ENCODE measurements at places on chromosomes 11 and 22.

DNA sequence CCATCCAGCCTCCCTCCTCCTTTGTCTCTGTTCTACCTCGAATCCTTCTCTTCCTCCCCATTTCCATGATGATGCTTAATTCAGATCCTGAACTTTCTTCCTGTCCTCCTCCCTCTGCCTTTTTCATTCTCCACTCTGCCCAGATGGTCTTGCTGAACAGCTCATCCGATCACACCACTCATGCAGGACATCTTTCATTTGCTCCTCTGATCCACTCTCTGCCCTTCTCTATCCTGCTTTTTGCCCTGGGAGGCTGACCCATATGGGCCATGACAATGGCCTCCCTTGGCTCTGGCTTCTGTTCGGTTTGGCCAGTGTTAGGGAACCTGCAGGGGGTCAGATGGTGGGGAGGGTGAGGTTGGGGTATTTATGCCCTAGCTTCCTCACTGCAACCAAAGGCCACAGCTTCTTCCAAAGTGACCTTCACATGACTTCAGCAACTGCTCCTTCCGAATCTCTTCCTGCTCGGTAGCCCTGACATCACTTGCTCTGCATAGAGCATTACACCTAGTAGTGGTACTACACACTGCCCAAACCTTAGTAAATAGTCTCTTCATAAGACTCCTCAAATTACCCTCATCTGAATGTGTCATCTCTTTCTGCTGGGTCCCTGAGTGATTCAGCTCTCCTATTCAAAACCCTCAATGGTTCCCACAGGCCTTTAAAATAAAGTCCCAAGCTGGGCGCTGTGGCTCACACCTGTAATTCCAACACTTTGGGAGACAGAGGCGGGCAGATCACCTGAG lies 32.7 kb upstream of the MICAL2 start:
- no peak for DNase-seq

DNA sequence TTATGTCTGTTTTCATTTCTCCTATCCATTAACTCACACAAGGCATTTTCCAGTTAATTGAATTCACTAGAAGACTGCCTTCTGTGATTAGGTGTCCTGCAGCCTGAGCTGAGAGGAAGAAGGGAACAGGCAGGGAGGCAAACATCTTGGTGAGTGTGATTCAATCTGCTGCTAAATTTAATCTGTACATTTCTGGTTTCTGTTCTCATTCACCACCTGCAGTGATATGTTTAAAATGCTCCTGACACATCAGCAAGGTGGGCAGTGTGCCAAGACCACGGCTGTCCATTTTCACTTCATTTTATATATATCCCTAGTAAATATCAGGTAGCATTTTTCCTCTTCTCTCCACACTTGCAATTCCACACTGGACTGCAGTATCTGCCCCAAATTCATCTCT lies 416.5 kb downstream of the TMEM135 start:
- peak; percentile 16 for DNase-seq

- no peak for DNase-seq
These were observed 4.9 kb downstream of the POLR3H start for GRCh38 chr22:41539146-41540005.

DNA sequence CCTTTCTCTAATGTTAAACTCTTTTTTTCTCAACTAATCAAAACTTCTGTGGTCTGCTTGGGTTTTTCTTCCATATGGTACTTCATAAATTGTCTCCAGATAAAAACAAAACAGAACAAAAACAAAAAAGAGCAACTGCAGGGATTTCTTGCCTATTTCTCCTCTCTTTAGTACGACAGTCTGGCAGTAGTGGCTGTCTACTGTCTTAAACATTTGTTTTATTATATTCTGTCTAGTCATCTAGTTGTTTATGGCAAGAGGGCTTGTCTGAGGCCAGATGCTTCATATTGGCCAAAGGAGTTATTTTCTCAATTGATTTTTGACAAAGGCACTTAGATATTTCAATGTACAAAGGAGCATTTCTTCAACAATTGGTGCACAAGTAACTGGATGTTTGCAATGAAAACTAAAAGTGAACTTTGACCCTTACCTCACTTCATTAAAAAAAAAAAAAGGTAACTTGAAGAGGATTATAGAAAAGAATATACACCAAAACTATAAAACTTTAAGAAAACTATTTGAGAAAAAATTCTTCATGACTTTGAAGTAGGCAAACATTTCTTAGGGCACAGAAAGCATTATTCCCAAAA lies 404.2 kb downstream of the LUZP2 start:
- no peak for DNase-seq

DNA sequence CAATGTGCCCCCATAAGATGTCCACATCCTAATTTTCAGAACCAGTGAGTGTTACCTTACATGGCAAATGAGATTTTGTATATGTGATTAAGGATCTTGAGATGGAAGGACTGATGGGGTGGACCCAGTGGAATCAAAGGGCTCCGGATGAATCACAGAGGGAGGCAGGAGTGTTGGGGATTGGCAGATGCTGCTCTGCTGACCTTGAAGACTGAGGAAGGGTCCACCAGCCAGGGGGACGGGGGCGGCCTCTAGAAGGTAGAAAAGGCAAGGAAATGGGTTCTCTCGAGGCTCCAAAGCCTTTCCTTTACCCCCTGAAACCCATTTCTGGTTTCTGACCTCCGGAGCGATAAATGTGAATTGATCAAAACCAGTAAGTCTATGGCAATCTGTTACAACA lies 18.8 kb downstream of the TMEM218 start:
- DNase-seq: no peak

DNA sequence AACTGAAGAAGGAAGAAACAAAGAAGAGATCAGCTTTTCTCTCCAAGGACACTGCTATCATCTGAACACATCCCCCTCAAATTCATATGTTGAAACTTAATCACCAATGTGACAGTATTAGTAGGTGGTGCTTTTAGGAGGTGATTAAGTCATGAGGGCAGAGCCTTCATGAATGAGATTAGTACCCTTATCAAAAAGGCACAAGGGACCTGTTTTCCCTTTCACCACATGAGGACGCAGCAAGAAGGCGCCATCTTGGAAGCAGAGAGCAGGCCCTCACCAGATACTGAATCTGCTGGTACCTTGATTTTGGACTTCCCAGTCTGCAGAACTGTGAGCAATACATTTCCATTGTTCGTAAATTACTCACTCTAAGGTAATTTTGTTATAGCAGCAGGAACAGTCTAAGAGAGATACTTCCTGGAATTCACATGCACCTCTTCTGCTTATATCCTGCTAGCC lies 20.9 kb upstream of the CREB3L1 start:
- DNase-seq: no peak

DNA sequence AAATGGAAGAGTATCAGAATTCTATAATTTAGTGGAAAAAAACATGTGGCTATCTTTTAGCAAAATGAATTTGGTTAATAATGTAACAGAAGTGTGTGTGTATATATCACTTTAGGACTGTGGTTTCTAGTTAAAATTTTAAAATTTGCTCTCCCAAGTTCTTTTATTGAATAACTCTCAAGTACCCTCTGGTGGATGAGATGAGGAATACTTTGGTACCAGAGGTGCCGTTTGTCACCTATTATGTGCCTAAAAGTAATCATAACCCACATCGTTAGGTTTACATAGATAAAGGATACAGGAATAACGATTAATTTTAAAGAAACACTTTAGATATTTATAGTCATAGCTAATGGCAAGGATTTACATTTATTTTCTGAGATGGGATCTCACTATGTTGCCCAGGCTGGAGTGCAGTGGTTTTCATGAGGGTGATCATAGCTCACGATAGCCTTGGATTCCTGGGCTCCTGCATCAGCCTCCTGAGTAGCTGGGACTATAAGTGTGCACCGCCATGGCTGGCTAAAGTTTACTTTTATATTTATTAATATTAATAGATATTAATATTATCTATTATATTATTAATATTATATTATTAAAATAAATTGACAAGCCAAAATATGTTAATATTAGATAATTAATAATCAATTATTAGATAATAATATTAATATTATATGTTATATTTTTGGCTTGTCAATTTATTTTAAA lies 66.7 kb upstream of the CAPRIN1 start:
- no peak for DNase-seq

- no peak for DNase-seq
These were observed 1.1 kb downstream of the TRIM22 start for GRCh38 chr11:5690736-5691135.

- peak; percentile 67 for DNase-seq
These were observed 671 bp upstream of the PICALM start for GRCh38 chr11:86069408-86070101.

DNA sequence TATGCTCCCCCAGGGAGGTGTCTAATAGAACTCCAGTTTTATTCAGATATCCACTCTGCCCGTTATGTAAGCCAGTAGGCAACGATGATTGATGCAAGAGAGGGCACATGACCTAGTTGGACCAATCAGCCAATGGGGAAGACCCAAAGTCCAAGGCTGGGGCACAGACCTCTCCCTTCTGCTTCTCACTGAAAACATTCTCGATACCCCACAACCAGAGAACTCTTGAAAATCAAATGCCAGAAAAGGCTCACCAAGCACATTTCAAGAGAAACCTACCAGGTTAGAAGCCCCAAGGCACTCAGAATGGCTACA lies 7.4 kb downstream of the HIRA start:
- DNase-seq: no peak

DNA sequence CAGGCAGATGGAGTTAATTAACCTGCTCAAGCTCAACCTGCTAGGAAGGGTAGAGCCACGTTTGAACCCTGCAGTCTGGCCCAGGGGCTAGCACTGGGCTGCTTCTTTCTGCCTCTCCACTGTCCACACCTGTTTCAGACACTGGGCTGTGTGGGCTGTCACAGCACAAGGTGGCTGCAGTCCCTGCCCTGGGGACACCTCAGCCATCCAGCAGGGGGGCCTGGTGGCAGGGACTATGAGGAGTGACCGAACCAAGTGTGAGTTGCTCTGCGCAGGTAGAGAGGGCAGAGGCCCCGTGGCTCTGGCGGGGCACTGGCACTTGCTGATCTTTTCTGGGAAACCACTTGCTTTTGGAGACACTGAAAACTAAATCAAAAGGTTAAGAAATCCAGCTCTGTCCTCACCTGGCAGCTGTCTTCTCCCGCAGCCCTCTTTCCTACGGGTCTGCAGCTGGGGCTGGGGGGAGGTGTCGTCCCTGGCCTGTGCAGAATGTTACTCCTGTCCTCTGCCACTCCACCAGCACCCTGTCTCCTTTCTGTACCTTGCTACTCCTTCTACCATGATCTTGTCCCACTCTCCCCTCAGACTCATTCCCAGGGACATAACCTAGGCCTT lies 5.8 kb downstream of the BAD start:
- no peak for DNase-seq

DNA sequence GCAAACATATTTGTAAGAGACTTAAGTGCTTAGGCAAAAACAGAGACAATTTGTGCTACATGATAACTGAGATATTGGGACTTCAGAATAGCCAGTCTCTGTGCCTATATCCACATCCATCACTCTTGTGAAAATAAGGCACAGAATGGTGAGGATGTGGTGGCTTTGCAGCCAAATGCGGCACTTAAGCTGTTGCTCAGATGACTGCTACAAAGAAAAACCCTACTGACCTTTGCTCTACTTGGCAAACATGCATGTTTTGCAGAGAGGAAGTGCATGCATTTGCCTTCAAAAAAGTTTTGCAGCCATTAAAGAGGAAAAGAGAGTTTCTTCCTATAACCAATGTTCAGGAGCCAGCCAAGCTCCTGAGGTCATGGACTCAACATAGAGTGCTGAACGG lies 675.0 kb upstream of the KIRREL3 start:
- DNase-seq: peak; percentile 14

GRCh38 chr22:17192186-17192585 lies 27.0 kb downstream of the ADA2 start:
- no peak for DNase-seq

DNA sequence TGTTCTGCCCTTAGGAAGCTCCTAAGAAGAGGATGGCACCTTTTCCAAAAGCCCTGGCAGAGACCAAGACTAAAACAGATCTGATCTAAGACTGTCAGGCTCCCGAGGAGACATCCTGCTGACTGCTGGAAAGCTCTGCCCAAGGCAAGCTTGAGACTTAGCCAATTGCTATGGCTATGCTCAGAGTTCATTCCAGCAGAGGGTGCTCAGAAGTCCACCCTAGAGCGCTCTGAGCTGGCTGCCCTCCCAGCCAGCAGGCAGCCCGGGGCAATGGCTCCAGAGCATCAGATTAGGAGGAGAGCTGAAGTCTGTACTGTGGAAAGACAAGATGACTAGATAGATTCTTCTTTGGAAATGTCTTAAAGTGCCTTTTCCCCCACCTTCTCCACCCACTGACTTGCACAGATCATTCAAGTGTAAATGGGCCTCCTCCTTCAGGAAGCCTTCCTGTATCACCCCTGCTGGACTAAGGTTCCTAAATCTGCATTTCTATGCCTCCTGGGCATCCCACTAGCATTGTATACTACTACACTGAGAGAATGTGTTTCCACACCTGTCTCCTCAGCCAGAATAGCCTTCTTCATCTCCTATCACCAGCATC lies 23.4 kb downstream of the LRRC55 start:
- peak; percentile 9 for DNase-seq

DNA sequence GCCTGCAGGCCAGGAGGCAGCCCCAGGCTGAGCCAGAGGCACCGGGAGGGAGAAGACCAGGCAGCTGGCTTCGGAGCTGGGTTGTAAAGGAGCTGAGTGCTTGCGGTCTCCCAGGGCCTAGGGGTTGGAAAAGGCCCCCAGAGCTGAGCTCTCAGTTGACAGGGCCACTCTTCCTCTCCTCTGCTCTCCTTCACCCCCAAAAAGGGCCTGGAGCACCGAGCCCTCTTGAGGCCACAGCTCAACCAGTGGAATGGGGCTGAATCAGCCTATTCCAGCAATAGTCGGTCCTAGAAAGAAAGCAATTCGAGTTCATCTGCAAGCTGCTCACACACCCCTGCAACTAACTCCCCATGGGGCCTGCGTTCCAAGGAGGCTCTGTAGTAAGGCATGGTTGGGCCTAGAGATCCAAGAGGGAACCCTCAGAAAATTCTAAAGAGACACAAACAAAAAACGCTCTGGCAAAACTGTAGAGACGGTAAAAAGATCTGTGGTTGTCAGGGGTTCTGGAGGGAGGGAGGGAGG lies 205.0 kb downstream of the BUD13 start:
- no peak for DNase-seq

DNA sequence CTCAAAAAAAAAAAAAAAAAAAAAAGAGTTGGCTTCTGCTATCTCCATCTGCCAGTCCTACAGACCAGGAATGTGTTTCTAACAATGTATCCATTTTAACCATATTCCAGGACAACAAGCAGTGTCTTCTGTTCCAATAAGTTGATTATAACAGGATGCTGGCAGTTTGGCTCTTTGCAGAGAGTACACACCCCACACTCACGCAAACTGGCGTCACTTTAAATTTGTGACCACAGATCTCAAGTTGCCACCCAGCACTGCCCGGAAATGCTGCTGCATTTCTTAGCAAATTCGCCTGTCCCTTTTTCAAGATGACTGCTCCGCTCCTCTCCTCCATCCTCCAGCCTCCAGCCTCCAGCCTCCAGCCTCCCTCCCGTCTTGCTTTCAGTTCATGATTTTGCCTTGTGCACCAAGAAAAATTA lies 44.3 kb downstream of the SCGB1A1 start:
- no peak for DNase-seq

- no peak for DNase-seq
These were observed 53.8 kb upstream of the PRSS23 start for GRCh38 chr11:86746514-86746913.

- DNase-seq: peak; percentile 73
These were observed 27.4 kb downstream of the RCN1 start for GRCh38 chr11:32118025-32118974.

GRCh38 chr11:105609341-105609781 lies 512 bp upstream of the GRIA4 start:
- DNase-seq: peak; percentile 57
